GM23248 (cell line): ENCODE measurements at places on chromosomes 5 and 9. TPM values are rescaled to one million over a fixed set of nuclear protein-coding genes. Genes with fewer than 3 reads are reported as not detected.

GRCh38 chr5:32217886-32218396, 43.8 kb upstream of the GOLPH3 start:
- DNase-seq, result no peak
- no peak overlapping the region for H3K27ac ChIP-seq
- no peaks in the 10 kb centered on the region for H3K36me3 ChIP-seq
- no peaks in the 10 kb centered on the region for H3K27me3 ChIP-seq
- H3K4me1 ChIP-seq, result no peaks in the 10 kb centered on the region

DNA sequence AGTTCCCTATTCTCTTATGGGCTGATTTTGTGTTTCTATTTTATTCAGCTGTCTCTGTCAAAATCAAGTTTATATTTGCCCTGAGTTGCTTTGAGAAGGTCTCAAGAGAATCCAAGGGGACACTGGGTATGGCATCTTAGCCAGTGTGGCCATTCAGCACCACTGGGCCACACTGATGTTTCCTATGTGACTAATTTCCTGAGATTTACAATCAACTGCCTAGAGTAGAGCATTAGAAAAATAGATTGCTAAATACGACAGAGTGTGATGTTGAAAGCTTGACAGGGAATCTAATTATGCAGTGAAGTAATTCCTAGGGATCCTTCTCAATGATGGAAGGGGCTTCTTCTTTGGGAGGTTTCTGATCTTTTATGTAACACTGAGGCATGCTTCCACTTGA, 141.7 kb downstream of the SV2C start:
- H3K36me3 ChIP-seq, result no peaks in the 10 kb centered on the region
- H3K27me3 ChIP-seq, result no peaks in the 10 kb centered on the region
- no peak overlapping the region for H3K4me3 ChIP-seq
- H3K4me1 ChIP-seq, result no peaks in the 10 kb centered on the region
- H3K27ac ChIP-seq, result no peak overlapping the region
- no peak for DNase-seq

- H3K27ac ChIP-seq, result no peak overlapping the region
- H3K4me1 ChIP-seq, result peaks cover 26% of the 10 kb centered on the region
- H3K4me3 ChIP-seq, result no peak overlapping the region
- H3K36me3 ChIP-seq, result no peaks in the 10 kb centered on the region
- DNase-seq, result peak; percentile 17
Observed at GRCh38 chr9:114176624-114177291, 21.4 kb downstream of the COL27A1 start.

DNA sequence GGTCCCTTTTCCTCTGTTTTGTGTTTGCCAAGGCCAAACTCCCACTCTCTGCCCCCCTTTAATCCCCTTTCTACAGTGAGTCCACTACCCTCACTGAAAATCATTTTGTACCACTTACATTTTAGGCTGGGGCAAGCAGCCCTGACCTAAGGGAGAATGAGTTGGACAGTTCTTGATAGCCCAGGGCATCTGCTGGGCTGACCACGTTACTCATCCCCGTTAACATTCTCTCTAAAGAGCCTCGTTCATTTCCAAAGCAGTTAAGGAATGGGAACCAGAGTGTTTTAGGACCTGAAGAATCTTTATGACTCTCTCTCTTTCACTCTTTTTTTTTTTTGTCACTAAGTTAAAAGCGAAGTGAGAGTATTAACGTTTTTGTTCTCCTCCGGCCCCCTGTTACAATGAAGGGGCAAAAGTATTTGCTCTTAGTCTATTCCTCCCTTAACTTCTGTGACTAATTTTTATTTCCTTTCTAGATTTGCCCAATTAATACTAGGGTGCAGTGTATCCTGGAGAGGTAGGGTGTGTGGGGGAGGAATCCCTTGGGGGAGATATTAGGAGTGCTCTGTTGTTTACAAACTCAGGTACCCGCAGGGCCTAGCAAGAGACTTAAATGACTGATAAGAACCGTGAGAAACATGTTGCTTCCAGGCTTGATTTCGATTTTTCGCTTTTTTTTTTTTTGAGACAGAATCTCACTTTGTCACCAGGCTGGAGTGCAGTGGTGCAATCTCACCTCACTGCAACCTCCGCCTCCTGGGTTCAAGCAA, 14.7 kb downstream of the GM2A start:
- H3K4me1 ChIP-seq, result peaks cover 9% of the 10 kb centered on the region
- no peaks in the 10 kb centered on the region for H3K36me3 ChIP-seq
- no peaks in the 10 kb centered on the region for H3K27me3 ChIP-seq
- peak; percentile 13 for DNase-seq
- H3K27ac ChIP-seq, result no peak overlapping the region
- H3K4me3 ChIP-seq, result no peak overlapping the region

- H3K27me3 ChIP-seq, result no peaks in the 10 kb centered on the region
- DNase-seq, result peak; percentile 62
- H3K27ac ChIP-seq, result peak overlapping the region; percentile 24
Observed at GRCh38 chr5:39464088-39464487, 39.3 kb upstream of the DAB2 start.

- no peak overlapping the region for H3K27ac ChIP-seq
- H3K4me3 ChIP-seq, result no peak overlapping the region
- H3K4me1 ChIP-seq, result no peaks in the 10 kb centered on the region
Observed at GRCh38 chr5:180658774-180659564, 9.6 kb upstream of the FLT4 start.

Gene RABL6
- total RNA-seq, result 74.4 and 81.1 TPM in 2 replicates

- DNase-seq, result no peak
- H3K4me3 ChIP-seq, result no peak overlapping the region
- no peaks in the 10 kb centered on the region for H3K27me3 ChIP-seq
- peaks cover 14% of the 10 kb centered on the region for H3K4me1 ChIP-seq
- H3K27ac ChIP-seq, result no peak overlapping the region
Observed at GRCh38 chr5:14008819-14009311, 64.4 kb upstream of the DNAH5 start.

GRCh38 chr5:34410411-34411139, 245.6 kb upstream of the RAI14 start:
- no peak overlapping the region for H3K27ac ChIP-seq
- no peaks in the 10 kb centered on the region for H3K27me3 ChIP-seq
- H3K4me3 ChIP-seq, result no peak overlapping the region
- peak; percentile 7 for DNase-seq
- peaks cover 34% of the 10 kb centered on the region for H3K4me1 ChIP-seq

GRCh38 chr9:128142061-128142460, 7.2 kb upstream of the LCN2 start:
- no peak for DNase-seq
- H3K27me3 ChIP-seq, result no peaks in the 10 kb centered on the region
- no peak overlapping the region for H3K27ac ChIP-seq
- no peaks in the 10 kb centered on the region for H3K36me3 ChIP-seq
- H3K4me1 ChIP-seq, result 0 out of 2 replicates have a peak, but pooled peaks cover 3% of the 10 kb centered on the region

DNA sequence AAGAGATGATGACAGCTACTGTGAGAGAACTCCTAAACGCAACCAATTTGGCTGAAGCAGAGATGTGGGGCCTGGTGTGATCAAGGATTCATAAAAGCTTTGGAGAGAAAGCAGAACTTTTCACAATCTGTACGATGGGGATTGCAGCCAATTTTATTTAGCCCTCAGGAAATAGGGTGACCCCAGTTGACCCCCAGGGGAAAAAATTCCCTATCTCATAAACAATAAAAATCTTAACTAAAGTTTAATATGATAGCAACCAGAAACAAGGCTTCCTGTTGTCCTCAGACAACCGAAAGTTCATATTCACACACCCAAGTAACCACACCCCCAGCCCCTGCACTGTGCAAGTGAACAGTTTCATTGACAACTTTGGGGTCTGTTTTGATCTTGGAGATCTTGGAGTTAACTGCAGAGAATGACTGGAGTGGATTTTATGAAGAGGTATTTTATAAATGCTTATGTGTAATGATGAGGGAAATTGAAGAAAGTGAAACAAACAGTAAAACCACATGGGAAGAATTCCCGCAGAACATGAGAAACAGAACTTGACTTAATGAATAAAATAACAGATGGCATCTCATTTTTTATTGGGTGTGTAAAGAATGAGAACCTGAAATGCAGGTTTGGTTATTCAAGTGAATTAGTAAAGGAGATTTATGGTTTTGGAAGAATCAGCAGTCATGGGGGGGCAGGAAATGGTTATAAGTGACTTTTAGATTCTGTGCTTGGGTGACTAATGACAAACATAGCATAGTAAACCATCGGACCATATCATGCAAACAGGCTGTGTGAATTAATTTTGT, 94.5 kb downstream of the PDE4D start:
- peaks cover 10% of the 10 kb centered on the region; the same call in 1 of the 2 replicates for H3K4me1 ChIP-seq
- peaks cover 19% of the 10 kb centered on the region; the same call in 1 of the 2 replicates for H3K27me3 ChIP-seq
- H3K27ac ChIP-seq, result no peak overlapping the region
- no peaks in the 10 kb centered on the region for H3K36me3 ChIP-seq

DNA sequence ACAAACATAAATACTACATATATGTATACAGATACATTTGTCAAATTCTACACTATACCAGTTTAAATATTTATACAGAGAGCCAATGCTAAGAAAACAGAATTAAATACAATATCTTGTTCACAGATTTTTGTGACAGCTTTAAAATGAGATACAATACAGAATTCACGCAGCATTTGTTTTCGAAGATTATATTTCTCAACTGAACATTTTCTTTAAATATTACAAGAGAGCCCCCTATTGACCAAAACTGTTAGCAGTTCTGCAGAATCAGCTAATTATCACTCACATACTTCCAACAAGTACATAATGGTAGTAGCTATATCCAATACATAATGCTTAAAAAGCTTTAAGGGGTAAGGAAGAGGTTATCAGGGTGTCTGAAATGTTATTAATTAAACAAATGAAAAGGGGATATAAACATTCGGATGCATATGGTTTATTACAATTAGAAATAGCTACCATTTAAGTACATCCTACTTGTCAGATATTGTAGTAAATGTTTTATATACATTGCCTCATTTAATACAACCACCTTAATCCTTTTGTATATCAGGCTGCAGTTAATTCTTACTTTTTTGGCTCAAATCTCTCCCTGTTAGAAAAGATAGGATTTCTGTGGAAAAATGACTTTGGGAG, 31.7 kb downstream of the ZDHHC21 start:
- H3K36me3 ChIP-seq, result no peaks in the 10 kb centered on the region
- peak; percentile 58 for DNase-seq
- H3K27ac ChIP-seq, result no peak overlapping the region

Gene NR4A3
- 1.4 and 1.8 TPM in 2 replicates for total RNA-seq

Gene GSN
- total RNA-seq, result 387 and 393 TPM in 2 replicates

Gene OTP
- total RNA-seq, result not detected in 2 replicates

Gene HCN1
- not detected in 2 replicates for total RNA-seq

DNA sequence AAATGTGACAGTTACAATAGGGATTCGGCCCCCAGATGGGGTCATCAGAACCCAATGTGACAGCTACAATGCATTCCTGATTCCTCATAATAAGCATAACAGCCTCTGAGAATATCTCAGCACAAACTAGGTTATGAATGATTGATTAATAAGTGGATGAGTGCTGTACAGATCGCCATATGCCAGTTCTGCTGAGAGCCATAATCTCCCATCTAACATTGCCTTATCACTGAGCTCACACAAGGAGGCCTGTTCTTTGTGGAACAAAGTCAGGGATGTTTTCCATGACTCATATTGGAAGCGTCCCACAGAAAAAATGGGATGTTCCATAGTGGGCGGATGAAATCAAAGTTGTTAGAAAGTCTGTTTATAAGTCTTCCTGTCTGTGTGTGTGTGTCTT, 89.6 kb downstream of the KIF4B start:
- DNase-seq, result peak; percentile 27
- no peaks in the 10 kb centered on the region for H3K27me3 ChIP-seq
- no peak overlapping the region for H3K4me3 ChIP-seq
- no peaks in the 10 kb centered on the region for H3K4me1 ChIP-seq

Gene POU5F2
- total RNA-seq, result 0.32 and 0.76 TPM in 2 replicates

GRCh38 chr5:114208588-114208987, 153.3 kb upstream of the KCNN2 start:
- no peaks in the 10 kb centered on the region for H3K36me3 ChIP-seq
- DNase-seq, result no peak
- no peak overlapping the region for H3K4me3 ChIP-seq
- H3K4me1 ChIP-seq, result no peaks in the 10 kb centered on the region

- H3K36me3 ChIP-seq, result no peaks in the 10 kb centered on the region
- no peak overlapping the region for H3K4me3 ChIP-seq
- DNase-seq, result no peak
- H3K4me1 ChIP-seq, result no peaks in the 10 kb centered on the region
Observed at GRCh38 chr5:10172247-10172646, 77.4 kb downstream of the ATPSCKMT start.

Gene LRRC26
- not detected in 2 replicates for total RNA-seq

GRCh38 chr5:140795259-140795641, 598 bp downstream of the PCDHA2 start:
- H3K27ac ChIP-seq, result no peak overlapping the region
- H3K27me3 ChIP-seq, result no peaks in the 10 kb centered on the region
- H3K36me3 ChIP-seq, result no peaks in the 10 kb centered on the region
- H3K4me3 ChIP-seq, result no peak overlapping the region
- H3K4me1 ChIP-seq, result no peaks in the 10 kb centered on the region

Gene ALDH7A1
- 41.3 and 45.8 TPM in 2 replicates for total RNA-seq

DNA sequence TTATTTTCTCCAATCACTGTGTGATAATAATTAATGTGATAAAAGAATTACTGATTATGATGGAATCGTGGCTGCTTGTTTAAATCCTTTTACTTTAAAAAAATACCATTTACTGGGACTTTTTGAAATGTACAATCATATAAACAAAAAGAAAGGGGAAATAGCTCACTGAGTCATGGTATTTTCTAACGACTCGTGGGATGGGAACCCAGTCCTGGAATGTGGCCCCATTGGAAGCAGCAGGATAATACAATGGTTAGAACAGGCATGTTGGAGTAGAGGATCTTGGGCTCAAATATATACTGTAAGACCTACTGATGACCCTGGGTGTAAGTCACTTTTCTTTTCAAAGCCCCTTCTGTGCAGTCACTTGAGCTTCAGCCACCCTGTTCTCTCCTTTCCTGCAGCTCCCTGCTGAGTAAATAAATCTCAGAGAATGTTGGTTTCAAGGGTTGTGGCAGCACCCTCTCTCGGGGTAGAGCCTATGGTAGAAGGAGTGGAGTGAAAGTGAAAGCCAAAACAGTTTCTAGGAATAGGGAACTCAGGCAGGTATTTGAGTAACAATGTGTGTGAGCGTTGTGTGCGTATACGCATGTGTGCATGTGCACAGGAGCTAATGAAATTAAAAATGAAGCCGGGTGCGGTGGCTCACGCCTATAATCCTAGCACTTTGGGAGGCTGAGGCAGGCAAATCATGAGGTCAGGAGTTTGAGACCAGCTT, 40.8 kb upstream of the LARP1 start:
- H3K27ac ChIP-seq, result no peak overlapping the region
- no peaks in the 10 kb centered on the region for H3K36me3 ChIP-seq
- H3K27me3 ChIP-seq, result no peaks in the 10 kb centered on the region

DNA sequence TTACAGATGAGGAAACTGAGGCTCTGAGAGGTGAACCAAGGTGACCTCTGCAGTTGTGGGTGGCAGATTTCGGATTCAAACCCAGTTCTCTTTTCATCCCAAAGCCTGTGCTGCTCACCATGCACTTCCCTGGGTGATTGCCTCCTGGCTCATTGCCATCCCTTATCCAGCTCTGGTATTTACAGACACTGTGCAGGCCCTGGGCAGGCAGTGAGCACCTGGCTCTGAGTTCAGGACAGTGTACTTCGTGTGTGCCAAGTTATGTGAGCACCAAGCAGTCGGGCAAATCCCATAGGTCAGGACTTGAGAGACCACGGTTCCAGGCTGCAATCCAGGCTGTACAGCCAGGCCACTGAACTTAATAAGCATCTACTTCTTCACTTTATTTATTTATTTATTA, 1.4 kb downstream of the LRSAM1 start:
- H3K27me3 ChIP-seq, result no peaks in the 10 kb centered on the region
- peak overlapping the region; percentile 91 for H3K4me3 ChIP-seq
- H3K4me1 ChIP-seq, result 0 out of 2 replicates have a peak, but pooled peaks cover 14% of the 10 kb centered on the region
- no peak for DNase-seq

- no peak for DNase-seq
- H3K4me3 ChIP-seq, result no peak overlapping the region
- H3K36me3 ChIP-seq, result no peaks in the 10 kb centered on the region
- 0 out of 2 replicates have a peak, but pooled peaks cover 1% of the 10 kb centered on the region for H3K4me1 ChIP-seq
- no peaks in the 10 kb centered on the region for H3K27me3 ChIP-seq
Observed at GRCh38 chr5:68080282-68081050, 135.1 kb upstream of the PIK3R1 start.
